ENCODE measurements at places on chromosomes 11 and 22.

DNA sequence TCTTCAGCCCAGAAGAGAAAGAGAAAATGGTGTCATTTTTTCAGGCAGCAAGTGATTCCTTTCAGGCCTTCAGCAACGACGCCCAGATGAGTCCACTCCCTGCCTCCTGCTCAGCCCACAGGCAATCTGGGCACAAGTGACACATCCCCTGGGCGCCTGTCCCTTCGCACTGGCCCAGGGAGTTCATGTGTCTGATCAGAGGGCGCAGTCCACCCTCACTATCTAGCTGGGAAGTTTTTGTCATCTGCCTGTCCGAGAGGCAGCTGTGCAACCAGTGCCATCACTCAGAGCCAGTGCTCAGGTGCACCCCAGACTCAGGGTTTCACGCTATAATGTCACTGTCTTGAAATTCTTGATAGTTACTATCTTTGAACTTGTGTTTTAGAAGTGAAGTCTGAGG, 1.4 kb upstream of the KCNQ1OT1 start:
- no peaks in the 10 kb centered on the region for H3K36me3 ChIP-seq
- H3K27me3 ChIP-seq, result no peaks in the 10 kb centered on the region
- peak overlapping the region; percentile 67 for H3K4me3 ChIP-seq

DNA sequence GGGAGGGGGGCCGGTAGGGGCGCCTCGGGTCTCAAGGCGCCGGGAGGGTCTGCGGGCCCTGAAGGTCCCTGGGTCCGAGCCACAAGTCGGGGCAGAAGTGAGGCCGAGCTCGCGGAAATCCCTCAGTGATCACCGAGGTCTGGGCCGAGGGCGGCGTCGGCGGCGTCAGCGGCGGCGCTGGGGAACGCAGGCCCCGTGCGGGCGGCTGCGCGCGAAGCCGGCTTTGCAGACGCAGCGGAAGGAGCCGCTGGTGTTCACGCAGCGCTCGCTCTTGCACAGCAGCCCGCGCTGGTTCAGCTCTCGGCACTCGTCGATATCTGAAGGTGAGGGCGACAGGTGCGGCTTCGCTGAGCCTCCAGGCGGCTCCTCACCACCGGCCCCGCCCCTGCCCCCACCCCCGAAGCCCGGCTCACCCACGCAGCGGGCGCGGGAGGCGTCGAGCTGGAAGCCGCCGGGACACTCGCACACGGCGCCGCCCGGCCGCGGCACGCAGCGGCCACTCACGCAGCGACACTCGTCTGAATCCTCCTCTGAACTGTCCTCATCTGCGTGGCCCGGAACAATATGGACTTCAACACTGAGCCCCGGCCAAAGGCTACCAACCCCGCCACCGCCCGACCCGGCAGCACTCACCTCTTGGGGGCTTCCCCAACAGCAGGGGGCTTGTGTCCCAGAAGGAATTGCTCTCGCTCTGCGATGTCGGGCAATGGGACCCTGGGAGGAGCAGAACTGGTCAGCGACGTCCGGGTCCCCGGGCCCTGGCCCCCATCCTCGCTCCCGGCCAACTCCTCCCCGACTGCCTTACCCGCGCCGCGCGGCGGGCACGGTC, 14.2 kb downstream of the SCYL1 start:
- H3K36me3 ChIP-seq, result peaks cover 24% of the 10 kb centered on the region
- H3K4me3 ChIP-seq, result no peak overlapping the region
- DNase-seq, result no peak
- H3K27me3 ChIP-seq, result no peaks in the 10 kb centered on the region
- no peak overlapping the region for H3K27ac ChIP-seq

- no peaks in the 10 kb centered on the region for H3K36me3 ChIP-seq
- DNase-seq, result no peak
These were observed 183.3 kb downstream of the BLID start for GRCh38 chr11:121932646-121933185.

- no peaks in the 10 kb centered on the region for H3K36me3 ChIP-seq
- H3K27me3 ChIP-seq, result no peaks in the 10 kb centered on the region
- peaks cover 48% of the 10 kb centered on the region for H3K4me1 ChIP-seq
These were observed 45.8 kb upstream of the AMPD3 start for GRCh38 chr11:10409207-10409661.

GRCh38 chr22:35746946-35747703, 29.5 kb downstream of the APOL5 start:
- no peaks in the 10 kb centered on the region for H3K4me1 ChIP-seq
- no peak overlapping the region for H3K27ac ChIP-seq
- no peaks in the 10 kb centered on the region for H3K27me3 ChIP-seq
- no peak overlapping the region for H3K4me3 ChIP-seq
- no peak for DNase-seq

GRCh38 chr11:66068154-66068821, 1.8 kb upstream of the PACS1 start:
- peaks cover 64% of the 10 kb centered on the region for H3K4me1 ChIP-seq
- H3K27ac ChIP-seq, result peak overlapping the region; percentile 93
- peaks cover 75% of the 10 kb centered on the region for H3K36me3 ChIP-seq
- no peaks in the 10 kb centered on the region for H3K27me3 ChIP-seq

DNA sequence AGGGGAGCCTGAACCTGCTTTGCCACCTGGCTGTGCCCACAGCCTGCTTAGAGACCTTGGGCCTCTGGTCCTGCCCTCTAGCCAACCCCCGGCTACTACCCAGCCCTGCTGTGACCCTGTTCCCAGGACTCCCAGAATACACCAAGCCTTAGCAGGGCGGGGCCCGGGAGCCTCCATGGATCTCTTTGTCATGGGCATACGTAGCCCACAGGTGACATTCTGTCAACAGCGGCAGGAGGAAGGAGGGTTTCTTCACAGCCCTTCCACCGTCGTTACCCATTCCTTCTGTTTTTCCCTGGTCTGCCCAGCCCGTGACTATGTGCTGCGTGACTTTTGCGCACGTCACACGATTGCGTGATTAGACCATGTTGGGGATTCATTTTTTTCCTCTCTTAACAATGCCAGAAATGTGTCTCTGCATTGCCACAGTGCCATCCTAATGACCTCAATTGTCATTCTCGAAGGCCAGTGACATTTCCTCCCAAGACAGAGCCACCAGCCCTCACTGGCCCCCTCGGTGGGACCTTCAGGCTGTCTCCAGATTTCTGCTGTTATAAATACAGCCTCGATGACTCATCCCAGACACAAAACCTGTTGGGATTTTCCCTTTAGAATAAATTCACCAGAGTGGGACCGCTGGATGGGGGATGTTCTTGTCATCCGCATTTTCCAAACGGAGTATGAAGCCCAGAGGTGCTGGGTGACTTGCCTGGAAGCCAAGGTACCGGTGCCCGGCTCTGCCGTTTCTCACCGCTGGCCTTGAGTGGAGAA, 9.0 kb downstream of the SYT12 start:
- peaks cover 35% of the 10 kb centered on the region for H3K27me3 ChIP-seq
- no peaks in the 10 kb centered on the region for H3K36me3 ChIP-seq
- no peak overlapping the region for H3K27ac ChIP-seq
- no peaks in the 10 kb centered on the region for H3K4me1 ChIP-seq
- H3K4me3 ChIP-seq, result no peak overlapping the region

DNA sequence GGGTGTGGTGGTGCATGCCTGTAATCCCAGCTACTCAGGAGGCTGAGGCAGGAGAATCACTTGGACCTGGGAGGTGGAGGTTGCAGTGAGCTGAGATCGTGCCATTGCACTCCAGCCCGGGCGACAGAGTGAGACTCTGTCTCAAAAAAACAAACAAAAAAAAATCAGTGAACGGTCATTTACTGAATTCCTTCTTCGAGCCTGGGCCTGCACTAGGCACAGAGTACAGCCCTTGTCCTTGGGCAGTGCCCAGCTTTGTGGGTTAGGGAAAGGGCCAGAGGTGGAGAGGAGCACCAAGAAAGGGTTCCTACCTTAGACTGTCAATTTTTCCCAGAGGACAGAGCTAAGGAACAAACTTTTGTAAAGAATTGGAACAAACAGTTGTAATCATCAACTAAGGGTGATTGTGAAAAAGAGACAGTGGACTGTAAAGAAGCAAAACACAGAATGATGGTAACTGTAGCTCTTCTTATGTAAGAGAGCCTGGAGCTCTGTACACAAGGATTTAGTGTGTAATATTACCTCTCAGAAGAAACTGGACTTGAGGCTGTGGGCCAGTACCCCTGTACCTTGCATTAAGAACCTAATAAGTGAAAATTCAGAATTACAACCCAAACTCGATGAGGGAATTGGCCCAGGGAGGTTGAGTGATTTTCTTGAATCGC, 10.8 kb downstream of the GVQW3 start:
- H3K36me3 ChIP-seq, result no peaks in the 10 kb centered on the region
- no peaks in the 10 kb centered on the region for H3K4me1 ChIP-seq
- no peak overlapping the region for H3K4me3 ChIP-seq
- H3K27ac ChIP-seq, result no peak overlapping the region
- H3K27me3 ChIP-seq, result no peaks in the 10 kb centered on the region

GRCh38 chr22:27752771-27753170, 48.8 kb downstream of the MN1 start:
- DNase-seq, result no peak
- H3K27me3 ChIP-seq, result peaks cover 8% of the 10 kb centered on the region
- H3K4me3 ChIP-seq, result no peak overlapping the region

DNA sequence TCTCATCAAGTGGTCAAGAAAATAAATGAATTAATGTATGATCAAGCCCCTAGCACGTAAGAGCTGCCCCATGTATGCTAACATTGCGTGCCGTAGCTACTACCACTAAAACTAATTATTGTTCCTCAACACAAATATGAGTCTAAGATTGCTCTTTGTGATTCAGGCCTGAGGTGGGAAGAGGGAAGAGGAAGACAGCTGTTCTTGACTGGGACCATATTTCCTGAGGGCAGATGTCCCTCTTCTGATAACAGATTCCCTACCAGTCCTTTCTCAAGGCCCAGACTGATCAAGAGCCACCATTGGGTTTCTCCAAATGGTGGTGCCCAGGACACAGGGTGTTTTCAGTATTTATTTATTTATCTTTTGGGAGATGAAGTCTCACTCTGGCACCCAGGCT, 87.2 kb upstream of the CADM1 start:
- no peaks in the 10 kb centered on the region for H3K27me3 ChIP-seq
- no peak overlapping the region for H3K27ac ChIP-seq
- H3K4me3 ChIP-seq, result no peak overlapping the region
- DNase-seq, result no peak

GRCh38 chr11:15985127-15985859, 371.1 kb downstream of the SOX6 start:
- no peak for DNase-seq
- H3K27ac ChIP-seq, result no peak overlapping the region
- no peaks in the 10 kb centered on the region for H3K27me3 ChIP-seq
- no peak overlapping the region for H3K4me3 ChIP-seq

DNA sequence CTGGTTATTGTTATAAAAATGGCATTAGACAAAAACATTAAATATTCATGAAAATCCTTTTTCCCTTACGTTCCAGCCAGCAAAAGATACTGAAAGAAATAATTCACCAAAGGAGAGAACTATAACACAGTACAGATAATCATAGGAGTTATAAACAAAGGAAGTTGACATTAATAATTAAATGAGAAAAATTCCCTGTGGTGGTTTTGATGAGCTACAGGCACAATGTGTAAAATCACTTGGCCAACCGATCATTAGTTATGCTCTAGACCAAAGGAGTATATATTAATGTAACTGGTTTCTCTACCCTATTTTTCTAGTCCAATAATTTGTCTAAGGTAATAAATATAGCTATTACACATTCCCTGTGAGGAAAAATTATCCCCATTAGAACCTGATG, 534.7 kb downstream of the CNTN5 start:
- no peaks in the 10 kb centered on the region for H3K36me3 ChIP-seq
- no peak overlapping the region for H3K4me3 ChIP-seq
- no peak for DNase-seq
- no peak overlapping the region for H3K27ac ChIP-seq
